ENCODE measurements at places on chromosomes 16 and 17. TPM values are rescaled to one million over a fixed set of nuclear protein-coding genes. Genes with fewer than 3 reads are reported as not detected.

GRCh38 chr17:14448818-14449217 is 147.9 kb downstream of the HS3ST3B1 start:
- peaks cover 8% of the 10 kb centered on the region for H3K27me3 ChIP-seq
- no peak for DNase-seq
- H3K36me3 ChIP-seq, result no peaks in the 10 kb centered on the region
- no peak overlapping the region for H3K4me3 ChIP-seq

DNA sequence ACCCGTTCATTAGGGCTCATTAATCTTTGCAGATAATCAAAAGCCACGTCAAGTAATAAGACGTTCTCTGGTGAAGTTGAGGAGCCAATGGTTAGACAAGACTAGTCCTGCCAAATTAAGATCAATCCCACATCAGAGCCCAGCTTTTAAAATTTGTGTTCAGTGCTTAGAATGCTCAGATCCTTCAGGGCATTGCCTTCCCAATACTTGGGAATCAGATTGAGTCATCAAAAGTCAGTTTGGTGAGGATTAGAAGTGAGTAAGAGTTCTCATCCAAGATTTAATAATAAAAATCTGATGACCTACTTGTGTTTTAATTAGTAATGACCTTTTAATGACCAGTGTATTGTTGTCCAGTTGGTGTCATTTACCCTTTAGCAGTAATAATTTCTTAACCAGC is 19.8 kb downstream of the MAP2K4 start:
- no peak overlapping the region for H3K4me3 ChIP-seq
- H3K27ac ChIP-seq, result no peak overlapping the region
- H3K27me3 ChIP-seq, result no peaks in the 10 kb centered on the region
- H3K36me3 ChIP-seq, result no peaks in the 10 kb centered on the region
- peaks cover 17% of the 10 kb centered on the region for H3K4me1 ChIP-seq

- no peak for DNase-seq
- H3K4me3 ChIP-seq, result no peak overlapping the region
- H3K4me1 ChIP-seq, result peaks cover 70% of the 10 kb centered on the region
- H3K27ac ChIP-seq, result peak overlapping the region; percentile 39
- no peaks in the 10 kb centered on the region for H3K27me3 ChIP-seq
- H3K36me3 ChIP-seq, result peaks cover 76% of the 10 kb centered on the region
These were observed 10.0 kb downstream of the SNN start for GRCh38 chr16:11677959-11678881.

- no peaks in the 10 kb centered on the region for H3K36me3 ChIP-seq
- no peaks in the 10 kb centered on the region for H3K27me3 ChIP-seq
- no peak for DNase-seq
- H3K4me1 ChIP-seq, result no peaks in the 10 kb centered on the region
These were observed 1430.9 kb downstream of the CDH11 start for GRCh38 chr16:63690961-63691360.

DNA sequence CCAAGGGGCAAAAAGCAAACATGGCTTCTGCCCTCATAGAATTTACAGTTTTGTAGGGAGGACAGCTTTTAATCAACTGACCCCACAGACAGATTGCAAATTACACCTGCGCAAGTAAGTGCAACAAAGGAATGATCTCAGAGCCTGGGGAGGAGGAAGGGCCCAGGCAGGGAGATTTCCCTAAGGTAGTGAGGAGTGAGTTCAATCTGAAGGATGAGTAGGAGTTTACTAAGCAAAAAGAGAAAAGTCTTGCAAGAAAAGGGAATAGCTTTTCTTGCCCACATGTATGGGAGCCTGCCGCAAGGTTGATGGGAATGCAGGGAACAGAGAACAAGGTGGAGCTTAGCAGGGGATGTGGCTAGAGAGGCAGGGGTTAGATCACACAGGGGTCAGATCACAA is 1.6 kb upstream of the SOCS7 start:
- no peaks in the 10 kb centered on the region for H3K27me3 ChIP-seq
- DNase-seq, result no peak
- H3K27ac ChIP-seq, result no peak overlapping the region
- no peak overlapping the region for H3K4me3 ChIP-seq
- no peaks in the 10 kb centered on the region for H3K36me3 ChIP-seq

GRCh38 chr16:87538594-87538993 is 45.8 kb upstream of the ZCCHC14 start:
- H3K4me3 ChIP-seq, result no peak overlapping the region
- no peaks in the 10 kb centered on the region for H3K27me3 ChIP-seq
- peaks cover 10% of the 10 kb centered on the region for H3K4me1 ChIP-seq
- no peak for DNase-seq
- H3K27ac ChIP-seq, result no peak overlapping the region

Gene GLG1
- 26.5 TPM for polyA plus RNA-seq

Gene LPO
- not detected for polyA plus RNA-seq

Gene ZFP3
- polyA plus RNA-seq, result 4.9 TPM

Gene KRT39
- not detected for polyA plus RNA-seq

Gene NUDT7
- 10.6 TPM for polyA plus RNA-seq

All from heart left ventricle (tissue), 16 donors.